ENCODE measurements at places on chromosomes 7 and 10.
A peak's percentile ranks its signal among the peaks of the same experiment; 100 is the strongest.

GRCh38 chr7:135480966-135481597 lies 28.8 kb downstream of the CNOT4 start:
- peaks cover 26% of the 10 kb centered on the region for H3K36me3 ChIP-seq
- DNase-seq = no peak
- no peaks in the 10 kb centered on the region for H3K27me3 ChIP-seq
- no peaks in the 10 kb centered on the region for H3K4me1 ChIP-seq
- no peak overlapping the region for H3K4me3 ChIP-seq

DNA sequence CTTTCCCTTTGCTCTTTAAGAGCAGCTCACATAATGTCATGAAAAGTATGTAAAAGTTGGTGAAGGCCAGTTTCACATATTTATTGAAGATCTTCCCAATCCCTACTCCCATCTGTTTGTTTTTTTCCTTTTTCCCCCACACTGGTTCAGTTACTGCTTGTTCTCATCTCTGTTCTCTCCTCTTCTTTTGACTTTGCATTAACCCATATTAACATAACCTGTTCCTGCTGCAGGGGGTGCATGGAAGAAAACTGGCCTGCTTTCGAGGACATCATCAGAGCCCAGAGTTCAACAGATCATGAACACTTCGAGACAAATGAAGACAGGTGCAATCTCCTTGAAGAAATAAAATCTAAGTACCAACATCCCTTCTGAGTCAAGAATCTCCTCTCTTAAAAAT lies 93.3 kb upstream of the FAM3C start:
- no peaks in the 10 kb centered on the region for H3K4me1 ChIP-seq
- no peak for DNase-seq
- no peak overlapping the region for H3K4me3 ChIP-seq
- no peaks in the 10 kb centered on the region for H3K36me3 ChIP-seq

- peak; percentile 47 for DNase-seq
- H3K4me1 ChIP-seq = no peaks in the 10 kb centered on the region
- peaks cover 2% of the 10 kb centered on the region for H3K27me3 ChIP-seq
- no peak overlapping the region for H3K4me3 ChIP-seq
- H3K27ac ChIP-seq = no peak overlapping the region
Observed at GRCh38 chr7:148238761-148239325, 351.7 kb upstream of the C7orf33 start.

GRCh38 chr10:3135006-3135405 lies 37.6 kb downstream of the PITRM1 start:
- H3K4me1 ChIP-seq = no peaks in the 10 kb centered on the region
- no peak for DNase-seq
- H3K36me3 ChIP-seq = peaks cover 29% of the 10 kb centered on the region
- no peaks in the 10 kb centered on the region for H3K27me3 ChIP-seq
- H3K27ac ChIP-seq = no peak overlapping the region

DNA sequence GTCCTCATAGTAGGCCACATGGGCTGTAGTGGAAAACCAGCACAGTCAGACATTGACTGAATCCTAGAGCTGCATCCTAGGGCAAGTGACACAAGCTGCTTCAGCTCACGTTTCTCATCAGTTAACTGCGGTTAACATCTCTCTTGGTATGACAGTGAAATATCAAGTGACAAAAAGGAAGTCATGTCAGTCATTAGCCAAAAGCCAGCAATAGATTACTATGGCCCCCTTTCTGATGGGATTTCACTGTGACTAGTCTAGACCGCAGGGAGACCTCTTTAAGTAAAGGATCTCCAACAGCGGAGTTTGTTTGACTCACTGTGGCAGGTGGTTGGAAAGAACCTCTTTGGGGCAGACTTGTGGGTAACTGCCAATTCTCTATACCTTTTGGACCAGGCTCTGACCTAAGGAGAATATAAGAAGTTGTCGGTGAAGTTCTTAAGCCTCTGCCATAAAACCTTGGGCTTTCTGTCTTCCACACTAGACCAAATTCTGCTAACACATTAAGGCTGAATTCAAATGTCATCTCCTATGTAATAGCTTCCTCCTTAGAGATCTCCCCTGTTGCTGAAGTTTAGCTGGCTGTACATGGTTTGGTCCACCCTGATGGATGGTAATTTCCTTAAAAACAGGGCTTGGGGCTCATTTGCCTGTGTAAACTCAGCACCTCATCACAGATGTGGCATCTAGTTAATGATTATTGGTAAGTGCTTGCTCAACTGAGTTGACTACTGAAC lies 115.3 kb downstream of the SGMS1 start:
- peak; percentile 65 for DNase-seq
- no peaks in the 10 kb centered on the region for H3K36me3 ChIP-seq
- H3K27ac ChIP-seq = peak overlapping the region; percentile 27
- no peak overlapping the region for H3K4me3 ChIP-seq
- peaks cover 21% of the 10 kb centered on the region for H3K4me1 ChIP-seq
- H3K27me3 ChIP-seq = no peaks in the 10 kb centered on the region

DNA sequence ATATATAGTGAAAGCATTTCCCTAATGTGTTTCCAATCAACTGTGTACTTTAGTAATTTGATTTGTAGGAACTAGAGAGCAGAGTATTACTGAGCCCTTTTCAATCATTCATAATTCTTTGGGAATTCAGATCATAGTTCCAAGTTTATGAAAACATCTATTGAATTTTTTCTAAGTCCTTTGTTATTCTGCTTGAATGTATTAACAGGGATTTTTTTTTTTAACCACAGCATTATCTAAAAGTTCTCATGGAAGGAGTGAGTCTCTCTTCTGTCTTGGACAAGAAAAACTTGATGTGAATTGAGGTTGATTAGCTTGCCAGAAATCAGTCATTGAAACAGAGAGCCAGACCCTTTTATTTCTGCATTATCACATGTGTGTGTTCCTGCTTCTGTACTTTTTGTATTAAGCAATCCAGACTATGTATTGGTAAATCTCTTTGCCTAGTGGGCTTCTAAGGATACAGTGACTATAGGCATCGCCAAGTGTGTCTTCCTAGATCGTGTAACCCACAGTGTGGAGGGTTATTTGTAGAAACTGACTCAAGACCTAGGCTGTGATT lies 59.9 kb downstream of the BMPER start:
- no peaks in the 10 kb centered on the region for H3K36me3 ChIP-seq
- H3K27me3 ChIP-seq = no peaks in the 10 kb centered on the region
- no peak for DNase-seq
- H3K4me3 ChIP-seq = no peak overlapping the region
- no peaks in the 10 kb centered on the region for H3K4me1 ChIP-seq

- no peak for DNase-seq
- no peaks in the 10 kb centered on the region for H3K27me3 ChIP-seq
- H3K27ac ChIP-seq = no peak overlapping the region
- no peaks in the 10 kb centered on the region for H3K4me1 ChIP-seq
Observed at GRCh38 chr10:43921881-43922280, 273.2 kb upstream of the ZNF32 start.

DNA sequence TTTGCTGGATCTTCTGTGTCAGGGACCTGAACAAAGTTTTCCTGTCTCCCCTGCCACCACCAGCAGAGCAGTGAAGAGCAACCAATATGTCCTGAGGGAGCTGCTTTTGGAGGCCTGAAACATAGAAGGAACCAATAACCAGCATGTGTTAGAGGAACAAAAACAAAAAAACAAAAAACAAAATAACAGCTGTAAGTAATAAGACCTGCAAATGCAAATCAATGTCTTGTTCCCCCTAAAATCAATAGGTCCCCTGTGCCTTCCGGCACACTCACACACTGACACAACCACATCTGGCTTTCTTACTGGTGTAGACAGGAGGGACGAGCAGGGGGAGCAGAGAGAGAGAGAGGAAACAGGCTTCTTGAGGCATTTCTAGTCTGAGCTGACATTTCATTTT lies 94.1 kb downstream of the NRG3 start:
- no peaks in the 10 kb centered on the region for H3K27me3 ChIP-seq
- H3K27ac ChIP-seq = no peak overlapping the region
- H3K4me1 ChIP-seq = no peaks in the 10 kb centered on the region

DNA sequence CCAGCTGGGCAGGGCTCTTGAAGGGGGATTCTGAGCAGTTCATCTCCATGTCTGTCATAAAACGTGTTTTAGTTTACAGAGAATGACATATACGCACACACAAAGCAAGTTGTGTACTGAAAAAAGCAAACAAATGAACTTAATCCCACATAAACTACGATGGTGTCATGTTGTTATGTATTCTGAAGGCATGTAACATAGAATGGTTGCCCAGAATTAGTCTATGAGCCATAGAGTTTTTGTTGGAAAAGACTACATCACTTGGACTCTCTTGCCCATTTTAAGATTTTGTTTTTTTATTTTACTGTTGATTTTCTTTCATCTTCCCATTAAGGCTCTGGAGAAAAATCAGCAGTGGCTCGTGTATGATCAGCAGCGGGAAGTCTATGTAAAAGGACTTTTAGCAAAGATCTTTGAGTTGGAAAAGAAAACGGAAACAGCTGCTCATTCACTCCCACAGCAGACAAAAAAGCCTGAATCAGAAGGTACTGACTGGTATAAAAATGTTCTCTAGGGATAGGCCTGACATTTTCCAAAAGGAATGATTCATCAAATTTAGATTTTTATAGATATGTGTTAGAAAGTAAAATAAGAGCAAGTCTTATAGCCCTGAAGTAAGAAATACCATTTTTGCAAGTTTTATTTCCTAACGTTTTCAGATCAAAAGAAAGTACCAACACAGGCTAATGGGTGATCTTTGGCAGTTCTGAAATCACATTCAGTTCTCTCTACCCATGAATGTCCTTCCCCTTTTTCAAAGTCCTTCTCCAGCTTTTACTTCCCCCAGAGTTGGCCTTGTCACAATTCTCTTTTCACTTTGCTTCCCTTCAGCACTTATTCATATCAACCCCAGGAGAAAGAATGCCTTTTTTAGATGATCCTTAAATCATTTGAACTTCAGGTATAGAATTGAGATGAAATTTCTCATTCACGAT lies 18.9 kb downstream of the CEP55 start:
- H3K4me3 ChIP-seq = no peak overlapping the region
- no peaks in the 10 kb centered on the region for H3K27me3 ChIP-seq
- no peak overlapping the region for H3K27ac ChIP-seq
- H3K4me1 ChIP-seq = no peaks in the 10 kb centered on the region
- peaks cover 8% of the 10 kb centered on the region for H3K36me3 ChIP-seq

GRCh38 chr10:132142396-132143161 lies 44.2 kb upstream of the DPYSL4 start:
- no peaks in the 10 kb centered on the region for H3K36me3 ChIP-seq
- peaks cover 5% of the 10 kb centered on the region for H3K27me3 ChIP-seq
- H3K4me1 ChIP-seq = no peaks in the 10 kb centered on the region
- H3K4me3 ChIP-seq = no peak overlapping the region
- H3K27ac ChIP-seq = no peak overlapping the region

DNA sequence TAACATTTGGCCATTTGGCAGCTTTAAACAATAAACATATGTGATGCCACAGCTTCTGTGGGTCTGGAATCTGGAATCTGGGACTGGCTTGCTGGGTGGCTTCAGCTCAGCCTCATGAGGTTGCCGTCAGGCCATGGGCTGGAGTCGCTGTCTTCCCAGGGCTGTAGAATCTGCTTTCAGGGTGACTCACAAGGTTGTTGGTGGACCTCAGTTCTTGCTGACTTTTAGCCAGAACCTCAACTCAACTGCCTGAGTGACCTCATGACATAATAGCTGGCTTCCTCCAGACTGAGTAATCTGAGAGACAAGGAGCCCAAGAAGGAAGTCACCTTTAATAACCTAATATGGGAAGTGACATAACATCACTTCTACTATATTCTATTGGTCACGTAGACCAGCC lies 44.6 kb upstream of the TSPAN13 start:
- no peaks in the 10 kb centered on the region for H3K27me3 ChIP-seq
- no peak overlapping the region for H3K27ac ChIP-seq
- no peak overlapping the region for H3K4me3 ChIP-seq
- H3K4me1 ChIP-seq = no peaks in the 10 kb centered on the region

- no peak overlapping the region for H3K27ac ChIP-seq
- no peaks in the 10 kb centered on the region for H3K4me1 ChIP-seq
- no peak overlapping the region for H3K4me3 ChIP-seq
Observed at GRCh38 chr7:145753004-145753403, 363.6 kb upstream of the CNTNAP2 start.

GRCh38 chr7:20466543-20467021 lies 135.9 kb downstream of the ITGB8 start:
- peaks cover 3% of the 10 kb centered on the region for H3K27me3 ChIP-seq
- no peaks in the 10 kb centered on the region for H3K36me3 ChIP-seq
- DNase-seq = no peak
- H3K4me3 ChIP-seq = no peak overlapping the region
- no peaks in the 10 kb centered on the region for H3K4me1 ChIP-seq

- no peak overlapping the region for H3K4me3 ChIP-seq
- peaks cover 5% of the 10 kb centered on the region for H3K36me3 ChIP-seq
- DNase-seq = no peak
- H3K27me3 ChIP-seq = no peaks in the 10 kb centered on the region
- peak overlapping the region; percentile 51 for H3K27ac ChIP-seq
Observed at GRCh38 chr10:95513941-95514392, 47.2 kb downstream of the SORBS1 start.

GRCh38 chr10:82942286-82943099 lies 1067.5 kb downstream of the NRG3 start:
- no peaks in the 10 kb centered on the region for H3K27me3 ChIP-seq
- no peak for DNase-seq
- H3K4me3 ChIP-seq = no peak overlapping the region
- H3K36me3 ChIP-seq = no peaks in the 10 kb centered on the region
- H3K27ac ChIP-seq = no peak overlapping the region

DNA sequence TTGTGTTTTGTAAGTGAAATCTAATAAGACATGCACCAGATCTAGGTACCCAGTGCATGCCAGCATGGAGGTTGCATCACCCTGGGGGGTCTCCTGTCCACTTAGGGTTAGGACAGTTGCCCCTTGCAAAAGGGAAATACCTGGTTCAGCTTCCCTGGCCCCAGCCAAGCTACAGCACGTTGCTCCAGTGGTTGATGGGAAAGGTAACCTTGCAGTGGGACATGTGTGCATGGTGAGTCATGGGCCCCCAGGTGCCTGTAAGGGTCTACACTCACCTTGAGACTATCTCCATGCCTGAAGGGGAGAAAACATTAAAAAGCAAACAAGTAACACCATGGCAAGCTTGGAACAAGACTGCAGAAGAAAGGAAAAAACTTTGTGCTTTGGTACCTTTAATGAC lies 143.9 kb downstream of the LSM5 start:
- DNase-seq = no peak
- no peak overlapping the region for H3K4me3 ChIP-seq
- no peaks in the 10 kb centered on the region for H3K36me3 ChIP-seq
- H3K4me1 ChIP-seq = no peaks in the 10 kb centered on the region
- no peak overlapping the region for H3K27ac ChIP-seq

DNA sequence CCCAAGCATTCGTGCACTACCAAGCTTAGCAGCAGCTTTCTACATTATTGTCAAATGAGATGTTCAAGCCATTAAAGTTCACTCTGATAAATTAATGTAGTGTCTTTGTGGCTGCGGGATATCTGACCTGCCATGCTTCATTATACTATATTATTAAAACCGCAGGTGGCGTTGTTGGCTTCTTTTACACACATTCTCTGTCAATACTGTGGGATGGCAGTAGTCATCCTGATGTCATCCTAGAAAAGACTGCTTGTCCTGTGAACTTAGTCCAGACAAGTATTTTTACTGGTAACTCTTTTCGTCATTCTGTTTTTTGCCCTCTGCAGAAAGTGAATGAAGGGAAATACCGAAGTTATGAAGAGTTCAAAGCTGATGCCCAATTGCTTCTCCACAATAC lies 103.9 kb downstream of the ZMYND11 start:
- no peaks in the 10 kb centered on the region for H3K4me1 ChIP-seq
- no peak overlapping the region for H3K27ac ChIP-seq
- no peak overlapping the region for H3K4me3 ChIP-seq

Measured in small intestine (tissue), 16 donors.